Mononuclear cell (primary cell): ENCODE measurements at places on chromosomes 5 and 9. TPM values are rescaled to one million over a fixed set of nuclear protein-coding genes. Genes with fewer than 3 reads are reported as not detected.

CD274 gene
- 6.2 TPM for total RNA-seq

NRARP gene
- 1.8 TPM for total RNA-seq

ELOVL7 gene
- 23.2 TPM for total RNA-seq

RAI14 gene
- 0.63 TPM for total RNA-seq

AP3S1 gene
- total RNA-seq, result 77.3 TPM

ACOT12 gene
- total RNA-seq, result 0.31 TPM

IRF1 gene
- total RNA-seq, result 655 TPM

TAF11L10 gene
- total RNA-seq, result not detected

GPR21 gene
- total RNA-seq, result 3.1 TPM

SCGB3A1 gene
- not detected for total RNA-seq

ASPN gene
- not detected for total RNA-seq

FAM219A gene
- 2.0 TPM for total RNA-seq

GLDC gene
- total RNA-seq, result 0.21 TPM

UBQLN1 gene
- 186 TPM for total RNA-seq

MSX2 gene
- total RNA-seq, result under 0.01 TPM
